ENCODE measurements at places on chromosomes 3 and 15.

- DNase-seq, result no peak
Measured at GRCh38 chr15:41844814-41845213, 6.2 kb downstream of the PLA2G4B start.

GRCh38 chr15:66936861-66937582, 128.4 kb upstream of the SMAD3 start:
- no peak for DNase-seq

- no peak for DNase-seq
Measured at GRCh38 chr3:78183906-78184599, 1144.2 kb downstream of the ROBO2 start.

DNA sequence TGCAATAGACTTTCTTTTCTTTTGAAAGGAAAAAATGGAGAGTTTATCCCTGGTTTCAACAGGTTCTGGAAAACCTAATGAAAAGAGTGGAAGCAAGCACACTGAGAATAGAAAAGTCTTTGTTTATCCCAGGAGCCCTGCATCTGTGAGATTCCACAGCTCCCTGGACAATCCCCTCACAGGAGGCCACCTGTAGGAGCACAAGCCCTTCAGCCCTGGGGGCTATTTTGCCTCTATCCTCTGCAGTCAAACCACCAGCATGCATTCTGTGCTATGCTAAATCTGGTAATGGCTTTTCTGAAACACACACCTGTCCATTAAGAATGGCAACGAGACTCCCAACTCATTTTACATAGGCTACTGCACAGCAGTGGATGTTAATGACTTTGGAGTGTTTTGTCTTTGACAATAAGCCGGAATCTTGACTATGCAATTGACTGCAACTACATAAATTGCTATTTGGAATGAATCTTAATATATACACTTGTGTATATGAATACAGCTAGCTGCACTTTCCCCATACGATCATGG, 369.4 kb downstream of the NR2F2 start:
- DNase-seq, result no peak

- DNase-seq, result no peak
Measured at GRCh38 chr3:102691507-102691906, 256.7 kb downstream of the ZPLD1 start.
